Activated CD4-positive, alpha-beta T cell treated with anti-CD3 and anti-CD28 coated beads, Interleukin-2, amount 50 U/mL, for 4 hours (primary cell): ENCODE measurements at places on chromosomes 2 and 18.

- no peak for DNase-seq
Observed at GRCh38 chr2:233164128-233164635, 87.3 kb upstream of the ATG16L1 start.

GRCh38 chr2:205087862-205088261 lies 542.6 kb downstream of the PARD3B start:
- no peak for DNase-seq

DNA sequence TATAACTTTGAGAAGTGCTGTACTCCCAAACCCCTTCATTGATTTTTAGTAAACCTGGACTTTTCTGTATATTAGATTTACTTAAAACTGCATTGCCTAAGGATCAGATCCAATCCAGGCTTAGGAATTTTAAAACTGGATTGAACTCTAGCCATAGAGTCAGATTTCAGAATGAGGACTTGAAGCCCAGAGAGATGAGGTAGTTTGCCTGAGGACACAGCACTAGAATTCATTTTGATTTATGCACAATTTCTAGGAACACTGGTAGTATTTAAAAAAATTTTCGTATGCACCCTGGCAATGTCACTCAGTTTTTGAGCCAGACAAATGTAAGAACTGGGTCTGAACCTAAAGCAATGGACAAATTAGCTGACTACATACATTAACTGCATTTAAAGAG lies 144.9 kb downstream of the KCTD1 start:
- DNase-seq, result no peak

DNA sequence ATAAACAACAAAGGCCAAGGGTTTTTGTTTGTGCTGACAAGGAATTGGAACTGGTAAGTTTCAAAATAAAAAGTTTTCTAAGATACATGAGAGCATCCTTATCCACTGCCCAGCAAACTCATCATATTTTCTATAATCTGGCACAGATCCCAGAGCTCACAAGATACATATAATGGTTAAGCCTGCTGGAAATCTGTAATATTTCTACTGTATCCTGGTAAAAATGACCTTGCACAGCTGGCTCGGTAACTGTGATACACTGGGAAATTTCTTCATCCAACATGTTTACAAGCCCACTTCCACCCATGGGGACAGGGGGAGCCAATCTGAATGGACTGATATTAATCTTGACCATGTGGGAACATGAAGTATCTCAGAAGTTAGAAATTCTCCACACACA lies 425.4 kb upstream of the MMADHC start:
- DNase-seq, result no peak

GRCh38 chr2:156429211-156429610 lies 7.0 kb upstream of the GPD2 start:
- DNase-seq, result no peak

- no peak for DNase-seq
Observed at GRCh38 chr2:121372721-121373353, 87.8 kb upstream of the TFCP2L1 start.

- DNase-seq, result no peak
Observed at GRCh38 chr2:71156573-71156972, 26.1 kb downstream of the MPHOSPH10 start.

GRCh38 chr2:119718501-119719260 lies 39.7 kb downstream of the TMEM177 start:
- DNase-seq, result no peak
